ENCODE measurements at places on chromosomes 16 and 17. TPM values are rescaled to one million over a fixed set of nuclear protein-coding genes. Genes with fewer than 3 reads are reported as not detected.
A peak's percentile ranks its signal among the peaks of the same experiment; 100 is the strongest.

- H3K36me3 ChIP-seq, result no peaks in the 10 kb centered on the region
- no peak overlapping the region for H3K4me3 ChIP-seq
- no peak for DNase-seq
Measured at GRCh38 chr16:87199901-87200300, 117.3 kb downstream of the C16orf95 start.

GRCh38 chr17:2211661-2212399, 91.8 kb downstream of the SMG6 start:
- no peak for DNase-seq
- no peak overlapping the region for H3K4me3 ChIP-seq

DNA sequence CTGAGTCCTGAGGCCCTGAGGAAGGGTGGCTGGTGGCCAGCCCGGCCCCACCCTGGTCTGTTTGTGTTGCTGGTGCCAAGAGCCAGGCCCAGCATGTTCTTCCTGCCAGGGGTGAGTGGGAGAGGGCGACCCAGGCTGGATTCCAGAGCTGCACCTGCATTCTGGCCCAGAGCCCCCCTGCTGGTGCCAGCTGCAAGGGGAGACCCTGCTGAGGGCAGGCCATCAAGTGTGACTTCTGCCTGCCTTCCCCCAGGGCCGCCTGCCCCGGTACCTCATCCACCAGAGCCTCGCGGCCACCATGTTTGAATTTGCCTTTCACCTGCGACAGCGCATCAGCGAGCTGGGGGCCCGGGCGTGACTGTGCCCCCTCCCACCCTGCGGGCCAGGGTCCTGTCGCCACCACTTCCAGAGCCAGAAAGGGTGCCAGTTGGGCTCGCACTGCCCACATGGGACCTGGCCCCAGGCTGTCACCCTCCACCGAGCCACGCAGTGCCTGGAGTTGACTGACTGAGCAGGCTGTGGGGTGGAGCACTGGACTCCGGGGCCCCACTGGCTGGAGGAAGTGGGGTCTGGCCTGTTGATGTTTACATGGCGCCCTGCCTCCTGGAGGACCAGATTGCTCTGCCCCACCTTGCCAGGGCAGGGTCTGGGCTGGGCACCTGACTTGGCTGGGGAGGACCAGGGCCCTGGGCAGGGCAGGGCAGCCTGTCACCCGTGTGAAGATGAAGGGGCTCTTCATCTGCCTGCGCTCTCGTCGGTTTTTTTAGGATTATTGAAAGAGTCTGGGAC, 2.4 kb upstream of the TCAP start:
- H3K36me3 ChIP-seq, result peaks cover 9% of the 10 kb centered on the region
- DNase-seq, result no peak
- peaks cover under 1% of the 10 kb centered on the region for H3K4me1 ChIP-seq

DNA sequence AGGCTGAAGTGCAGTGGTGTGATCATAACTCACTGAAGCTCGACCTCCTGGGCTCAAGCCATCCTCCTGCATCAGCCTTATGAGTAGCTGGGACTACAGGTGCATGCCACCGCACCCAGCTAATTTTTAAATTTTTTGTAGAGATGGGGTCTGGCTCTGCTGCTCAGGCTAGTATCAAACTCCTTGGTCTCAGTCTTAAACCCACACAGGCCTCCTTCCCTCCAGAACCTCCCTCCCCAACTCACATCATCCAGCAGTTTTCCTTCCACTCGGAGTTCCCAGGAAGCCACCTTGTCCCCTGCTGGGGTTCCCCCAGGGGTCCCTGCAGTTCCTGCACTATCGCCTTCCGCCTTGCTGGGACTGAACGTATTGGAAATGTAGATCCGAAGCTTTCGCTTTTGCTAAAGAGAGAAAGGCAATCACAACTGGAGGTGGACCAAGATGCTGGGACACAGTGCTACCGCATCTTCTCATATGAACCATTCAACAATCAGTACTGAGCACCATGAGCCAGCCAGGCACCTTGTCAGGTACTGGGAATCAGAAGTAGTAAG, 7.2 kb downstream of the SMARCD2 start:
- H3K27ac ChIP-seq, result peak overlapping the region; percentile 72
- peaks cover 42% of the 10 kb centered on the region for H3K4me1 ChIP-seq
- no peaks in the 10 kb centered on the region for H3K27me3 ChIP-seq
- H3K36me3 ChIP-seq, result peaks cover 43% of the 10 kb centered on the region
- no peak overlapping the region for H3K4me3 ChIP-seq
- DNase-seq, result no peak

DNA sequence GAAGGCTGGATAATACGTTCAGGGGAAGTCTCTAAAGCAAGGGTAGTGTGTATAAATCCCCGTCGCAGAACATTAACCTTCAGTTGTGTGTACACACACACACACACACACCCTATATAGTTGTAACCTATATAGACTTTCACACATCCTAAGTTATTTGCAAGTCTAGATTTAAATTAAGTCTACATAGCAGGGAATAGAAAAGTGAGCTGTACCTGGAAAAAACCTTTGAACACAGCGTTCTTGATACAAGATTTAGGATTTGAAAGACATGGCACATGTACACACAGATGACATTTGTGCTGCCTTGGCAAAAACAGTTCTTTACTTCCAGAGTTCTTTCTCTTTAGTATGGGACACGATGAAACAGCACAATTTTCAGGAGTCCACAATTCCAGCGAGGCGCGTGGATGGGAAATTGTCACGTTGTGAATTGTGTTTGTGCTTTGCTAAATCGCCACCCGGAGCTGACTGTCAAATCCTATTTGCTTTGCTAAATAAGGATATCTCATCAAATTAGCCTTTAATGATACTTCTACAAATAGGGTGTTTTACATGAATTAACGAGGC, 233.9 kb downstream of the MRTFB start:
- no peaks in the 10 kb centered on the region for H3K36me3 ChIP-seq
- H3K4me1 ChIP-seq, result peaks cover 23% of the 10 kb centered on the region
- H3K4me3 ChIP-seq, result no peak overlapping the region
- H3K27me3 ChIP-seq, result peaks cover 10% of the 10 kb centered on the region

The PRAC2 gene
- total RNA-seq, result not detected

DNA sequence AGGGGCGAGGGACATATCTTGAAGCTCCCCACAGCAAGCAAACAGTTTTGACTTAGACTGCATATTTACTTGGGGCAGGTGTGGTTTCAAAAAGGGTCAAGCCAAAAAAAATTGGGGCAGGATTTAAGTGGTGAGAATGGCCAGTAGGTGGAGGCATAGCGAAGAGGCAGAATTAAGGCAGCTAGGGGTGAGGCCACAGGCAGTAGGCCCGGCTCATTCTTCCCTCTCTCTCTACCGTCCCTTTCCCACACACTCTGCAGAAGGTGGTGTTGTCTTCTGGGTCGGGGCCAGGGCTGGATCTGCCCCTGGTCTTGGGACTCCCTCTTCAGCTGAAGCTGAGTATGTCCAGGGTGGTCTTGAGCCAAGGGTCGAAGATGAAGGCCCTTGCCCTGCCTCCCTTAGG, 2.6 kb downstream of the SHBG start:
- no peak overlapping the region for H3K27ac ChIP-seq
- no peak overlapping the region for H3K4me3 ChIP-seq
- no peaks in the 10 kb centered on the region for H3K27me3 ChIP-seq
- DNase-seq, result peak; percentile 49
- H3K4me1 ChIP-seq, result peaks cover 2% of the 10 kb centered on the region

- H3K27me3 ChIP-seq, result peaks cover 6% of the 10 kb centered on the region
- DNase-seq, result peak; percentile 51
- peaks cover 61% of the 10 kb centered on the region for H3K4me1 ChIP-seq
- peak overlapping the region; percentile 44 for H3K27ac ChIP-seq
- H3K4me3 ChIP-seq, result no peak overlapping the region
Measured at GRCh38 chr17:49218941-49219913, 8.7 kb downstream of the ABI3 start.

DNA sequence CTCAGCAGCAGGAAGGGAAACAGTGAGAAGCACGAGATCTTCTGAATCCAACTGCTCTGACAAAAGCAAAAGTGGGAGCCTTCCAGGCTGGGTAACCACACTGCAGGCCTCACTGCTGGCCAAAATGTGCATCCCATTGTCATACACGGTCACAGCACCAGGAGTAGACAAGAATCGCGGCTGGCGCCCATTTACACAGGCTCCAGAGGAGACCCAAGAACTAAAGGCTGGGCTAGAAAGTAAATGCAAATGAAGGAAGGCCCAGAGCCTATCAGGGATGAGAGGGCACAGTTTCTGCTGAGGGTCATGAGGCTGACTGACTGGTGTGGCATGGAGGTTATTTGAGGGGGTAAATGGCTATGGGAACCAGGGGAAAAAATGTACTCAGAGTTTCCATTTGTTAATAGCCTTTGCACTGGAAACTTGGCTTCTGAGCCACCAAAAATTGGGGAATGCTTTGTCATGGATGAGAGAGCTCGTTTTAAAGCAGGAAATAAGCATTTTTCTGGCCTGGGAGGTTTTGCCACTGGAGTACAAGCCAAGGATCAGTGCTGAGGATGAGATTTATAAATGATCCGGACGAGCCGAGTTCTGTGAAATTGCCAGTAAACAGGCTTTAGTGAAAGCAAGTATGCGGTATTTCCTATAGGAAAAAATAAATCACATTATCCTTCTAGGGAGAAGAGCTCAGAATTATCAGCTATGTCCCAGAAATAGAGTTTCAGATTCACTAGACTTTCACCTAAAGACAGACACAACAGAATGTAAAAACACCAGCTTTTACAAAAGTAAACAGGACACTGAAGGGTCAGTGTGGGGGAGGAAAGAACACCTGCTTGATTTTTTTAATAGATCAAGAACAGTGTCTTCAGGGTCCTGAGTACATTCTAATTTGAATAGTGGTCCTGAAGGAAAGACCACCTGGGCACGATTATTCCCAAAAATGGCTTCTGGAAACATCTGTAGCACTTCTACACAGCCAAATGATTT, 66.9 kb upstream of the GSG1L start:
- no peak for DNase-seq
- peaks cover 65% of the 10 kb centered on the region for H3K36me3 ChIP-seq
- no peaks in the 10 kb centered on the region for H3K27me3 ChIP-seq

DNA sequence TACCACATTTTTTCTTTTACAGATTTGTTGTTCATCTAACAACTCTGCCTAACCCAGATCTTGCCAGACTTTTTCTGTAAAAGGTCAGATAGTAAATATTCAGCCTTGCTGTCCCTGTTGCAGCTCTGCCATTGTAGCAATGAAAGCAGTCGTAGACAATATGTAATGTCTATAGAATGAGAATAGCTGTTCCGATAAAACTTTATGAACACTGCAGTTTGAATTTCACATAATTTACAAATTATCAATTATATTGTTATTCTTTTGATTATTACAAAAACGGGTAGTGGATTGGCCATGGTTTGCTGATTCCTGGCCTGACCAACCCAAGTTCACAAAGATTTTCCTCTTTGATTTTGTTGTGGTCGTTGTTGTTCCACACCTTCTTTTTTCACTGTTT, 2.9 kb downstream of the LRRC37B start:
- no peaks in the 10 kb centered on the region for H3K27me3 ChIP-seq
- peaks cover 52% of the 10 kb centered on the region for H3K4me1 ChIP-seq
- no peak overlapping the region for H3K27ac ChIP-seq
- peak overlapping the region; percentile 81 for H3K4me3 ChIP-seq

DNA sequence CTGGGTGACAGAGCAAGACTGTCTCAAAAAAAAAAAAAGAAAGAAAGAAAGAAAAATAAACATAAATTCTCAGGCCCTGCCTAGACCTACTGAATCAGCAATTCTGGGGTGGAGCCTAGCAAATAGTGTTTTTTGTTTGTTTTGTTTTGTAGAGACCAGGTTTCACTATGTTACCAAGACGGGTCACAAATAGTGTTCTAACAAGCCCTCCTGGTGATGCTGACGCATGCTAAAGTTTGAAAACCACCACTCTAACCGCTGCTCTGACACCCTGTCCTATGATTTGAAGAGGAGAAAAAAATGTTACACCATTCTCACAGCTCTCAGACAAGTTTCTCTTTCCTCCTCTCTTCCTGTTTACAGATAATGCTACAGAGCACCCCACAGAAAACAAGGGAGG, 1.5 kb downstream of the MRPL10 start:
- H3K4me3 ChIP-seq, result peak overlapping the region; percentile 85
- peak overlapping the region; percentile 81 for H3K27ac ChIP-seq
- H3K4me1 ChIP-seq, result peaks cover 45% of the 10 kb centered on the region
- H3K27me3 ChIP-seq, result no peaks in the 10 kb centered on the region
- DNase-seq, result peak; percentile 62

The ARL4D gene
- total RNA-seq, result 2.3 TPM

DNA sequence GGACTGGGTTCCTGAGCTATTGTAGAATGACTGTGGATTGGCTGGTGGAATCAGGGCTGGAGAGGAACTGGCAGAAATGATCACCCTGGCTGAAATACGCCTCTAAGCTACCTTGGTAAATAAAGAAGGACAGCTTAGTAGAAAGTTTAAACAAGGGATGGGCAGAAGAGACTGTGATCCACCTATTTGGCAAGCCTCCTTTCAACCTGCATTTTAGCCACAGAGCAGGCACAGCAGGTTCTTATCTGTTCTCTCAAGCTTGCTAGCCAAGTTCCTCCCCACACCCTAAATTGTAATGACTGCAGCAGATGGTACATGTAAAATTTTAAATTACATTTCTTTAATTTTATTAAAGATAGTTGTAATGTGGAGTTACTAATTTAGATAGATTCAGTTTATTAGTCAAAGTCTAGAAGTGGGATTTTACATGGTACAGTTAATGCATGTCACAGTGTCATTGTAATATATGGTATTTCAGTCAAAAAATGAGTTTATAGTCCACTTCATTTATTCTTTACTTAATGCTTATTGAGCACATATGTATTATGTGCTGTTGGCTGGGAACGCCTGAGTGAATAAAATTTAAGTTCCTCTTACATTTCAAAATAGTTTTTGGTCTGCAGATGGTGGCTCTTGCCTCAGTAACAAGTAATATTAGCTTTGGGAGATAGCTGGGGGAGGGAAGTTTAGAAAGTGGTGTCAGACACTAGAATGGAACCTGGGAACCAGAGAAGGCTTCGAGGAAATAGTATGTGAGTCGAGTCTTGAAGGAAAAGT, 11.2 kb downstream of the EPN2 start:
- no peak overlapping the region for H3K4me3 ChIP-seq
- peaks cover 2% of the 10 kb centered on the region for H3K36me3 ChIP-seq
- peaks cover 3% of the 10 kb centered on the region for H3K4me1 ChIP-seq
- peaks cover 3% of the 10 kb centered on the region for H3K27me3 ChIP-seq

DNA sequence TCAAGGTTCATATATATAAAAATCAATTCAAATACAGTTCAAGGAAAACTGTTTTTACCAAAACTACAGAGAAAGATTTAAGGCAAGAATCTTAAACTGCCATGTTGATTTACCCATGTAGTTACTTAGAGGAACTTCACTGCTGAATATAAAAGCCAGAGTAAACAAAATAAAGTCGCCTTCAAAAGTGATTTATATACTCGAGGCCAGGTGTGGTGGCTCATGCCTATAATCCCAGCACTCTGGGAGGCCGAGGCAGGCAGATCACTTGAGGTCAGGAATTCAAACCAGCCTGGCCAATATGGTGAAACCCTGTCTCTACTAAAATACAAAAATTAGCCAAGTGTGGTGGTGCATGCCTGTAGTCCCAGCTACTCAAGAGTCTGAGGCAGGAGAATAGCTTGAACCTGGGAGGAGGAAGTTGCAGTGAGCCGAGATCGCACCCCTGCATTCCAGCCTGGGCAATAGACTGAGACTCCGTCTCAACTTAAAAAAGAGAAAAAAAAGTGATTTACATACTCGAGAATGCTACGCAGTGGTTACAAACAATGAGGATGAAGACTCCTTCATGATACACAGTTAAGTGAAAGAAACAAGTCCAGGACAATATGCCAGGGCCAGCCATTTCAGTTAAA, 54.1 kb upstream of the CNEP1R1 start:
- H3K27me3 ChIP-seq, result peaks cover 26% of the 10 kb centered on the region
- no peaks in the 10 kb centered on the region for H3K36me3 ChIP-seq
- no peak overlapping the region for H3K27ac ChIP-seq
- no peaks in the 10 kb centered on the region for H3K4me1 ChIP-seq

All from activated CD4-positive, alpha-beta memory T cell treated with anti-CD3 and anti-CD28 coated beads for 36 hours (primary cell).